GOT3 (cell line): ENCODE measurements at places on chromosomes 12 and 14.

DNA sequence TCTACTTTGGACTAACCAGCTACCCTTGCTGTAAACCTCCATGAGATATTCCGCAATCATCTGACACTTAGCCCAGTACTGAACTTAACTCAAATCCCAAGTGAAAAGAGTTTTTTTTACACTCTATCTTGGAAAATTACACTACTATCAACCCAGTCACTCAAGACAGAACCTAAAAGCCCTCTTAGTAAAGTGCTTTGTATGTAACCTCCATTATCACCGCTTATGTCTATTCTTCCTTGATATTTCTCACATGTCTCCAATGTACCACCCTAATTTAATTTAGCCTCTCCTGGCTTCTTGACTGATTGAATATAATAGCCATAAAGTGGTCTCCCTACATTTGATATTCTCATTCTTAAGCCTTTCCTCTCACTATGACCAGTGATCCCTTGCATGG is 168.8 kb upstream of the SYT1 start:
- DNase-seq: no peak

DNA sequence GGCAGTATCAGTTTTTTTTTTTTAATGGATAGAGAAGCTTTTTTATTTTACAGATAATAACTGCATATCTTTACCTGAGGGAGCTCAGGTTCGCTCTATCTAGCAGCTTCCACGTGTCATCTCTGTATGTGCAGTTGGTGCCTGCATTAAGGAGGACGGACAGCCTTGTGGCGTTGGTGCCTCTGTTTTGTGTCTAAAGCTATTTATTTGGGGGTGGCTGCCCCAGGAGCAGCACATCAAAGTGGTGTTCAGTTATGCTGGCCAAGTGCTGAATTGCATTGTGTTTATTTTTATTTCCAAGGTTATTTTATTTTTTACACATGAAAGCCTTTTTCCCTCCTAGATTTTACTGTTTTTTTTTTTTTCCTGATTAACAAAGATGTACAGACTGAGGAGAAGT is 59.7 kb downstream of the RASSF3 start:
- no peak for DNase-seq

GRCh38 chr12:42627151-42627550 is 37.6 kb upstream of the PRICKLE1 start:
- DNase-seq: no peak

DNA sequence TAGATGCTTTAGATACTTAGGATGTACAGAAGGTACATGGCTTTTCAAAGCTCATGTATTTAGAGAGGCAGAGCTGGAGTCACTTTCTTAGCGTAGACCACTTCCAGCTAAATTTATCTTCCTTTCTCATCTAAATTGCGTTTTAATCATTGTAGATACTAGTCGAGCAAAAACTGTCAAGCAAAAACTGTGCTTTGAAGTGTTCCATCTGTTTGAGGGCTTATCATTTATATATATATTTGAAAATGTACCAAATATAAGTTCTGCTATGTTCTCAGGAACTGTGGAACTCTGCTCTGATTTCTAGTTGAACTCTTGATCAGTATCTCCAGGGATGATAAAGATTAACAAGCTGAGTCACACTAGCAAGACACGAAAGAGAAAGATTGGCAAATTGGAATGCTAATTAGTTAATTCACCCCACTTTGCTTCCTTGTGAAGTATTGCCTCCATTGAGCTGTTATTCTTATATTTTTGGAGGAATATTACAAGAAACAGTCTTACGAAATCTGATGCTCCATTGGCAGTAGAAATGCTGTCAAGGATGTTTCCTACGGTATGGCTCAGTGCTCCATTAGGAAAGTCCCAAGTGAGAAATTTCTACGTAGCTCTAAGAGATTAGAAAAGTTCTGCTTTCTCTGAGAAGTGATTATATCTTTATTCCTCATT is 310.7 kb downstream of the AEBP2 start:
- DNase-seq: no peak

DNA sequence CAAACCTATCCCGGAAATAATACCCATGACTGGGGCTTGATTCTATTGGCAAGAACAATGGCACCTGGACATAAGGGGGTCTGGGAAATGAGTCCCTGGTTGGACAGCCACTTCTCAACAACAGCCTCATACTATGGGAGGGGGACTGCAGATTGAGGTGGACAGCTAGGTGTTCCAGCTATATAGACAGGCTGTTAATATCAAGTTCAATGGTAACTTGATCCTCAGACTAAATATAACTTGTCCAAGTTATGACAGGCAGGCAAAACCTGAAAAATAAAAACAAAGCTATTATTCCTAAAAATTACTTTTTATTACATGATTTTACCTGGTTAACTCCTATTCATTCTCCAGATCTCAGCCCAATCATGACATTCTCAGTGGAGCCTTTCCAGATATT is 267.3 kb downstream of the TTC8 start:
- DNase-seq: no peak

DNA sequence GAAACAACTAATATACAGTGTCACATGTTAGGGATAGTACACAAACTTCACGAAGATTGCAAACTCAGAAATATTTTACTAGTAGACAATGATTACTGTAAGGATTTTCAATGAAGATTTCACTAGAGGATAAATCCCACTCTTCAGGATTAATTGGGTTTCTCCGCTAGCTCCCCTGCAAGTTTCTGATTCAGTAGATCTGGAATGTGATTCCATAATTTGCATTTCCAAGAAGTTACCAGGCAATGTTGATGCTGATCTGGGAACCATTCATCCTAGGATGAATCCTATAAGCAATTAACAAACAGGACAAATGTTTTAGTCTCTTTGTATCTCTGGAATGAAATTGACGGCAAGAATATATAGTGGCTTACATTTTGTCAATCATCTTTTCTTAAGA is 272.4 kb downstream of the ALX1 start:
- no peak for DNase-seq

DNA sequence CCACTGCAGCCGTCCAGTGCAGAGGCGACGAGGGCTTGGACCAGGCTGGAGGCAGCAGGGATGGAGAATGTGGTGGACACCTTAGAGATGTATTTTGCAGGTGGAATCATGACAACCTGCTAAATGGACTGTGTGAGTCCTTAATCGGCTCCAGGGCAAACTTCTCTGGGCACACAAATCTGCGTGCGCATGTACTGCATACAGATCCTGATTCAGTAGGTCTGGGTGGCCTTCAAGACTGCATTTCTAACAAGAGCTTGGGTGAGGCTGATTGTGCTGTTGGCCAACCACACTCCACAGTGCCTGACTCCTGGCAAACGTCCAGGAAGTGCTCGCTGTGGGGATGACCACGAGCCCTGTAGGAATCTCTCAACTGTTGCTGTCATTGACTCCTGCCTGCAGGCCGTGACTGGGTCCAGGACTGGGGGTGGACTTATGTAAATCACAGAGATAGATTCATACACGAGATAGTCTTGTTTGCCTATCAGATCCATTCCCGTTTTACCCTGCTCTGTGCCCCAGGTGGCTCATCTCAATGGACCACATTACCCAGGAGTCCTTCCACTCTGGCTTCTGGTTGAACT is 27.2 kb downstream of the JDP2 start:
- DNase-seq: no peak

DNA sequence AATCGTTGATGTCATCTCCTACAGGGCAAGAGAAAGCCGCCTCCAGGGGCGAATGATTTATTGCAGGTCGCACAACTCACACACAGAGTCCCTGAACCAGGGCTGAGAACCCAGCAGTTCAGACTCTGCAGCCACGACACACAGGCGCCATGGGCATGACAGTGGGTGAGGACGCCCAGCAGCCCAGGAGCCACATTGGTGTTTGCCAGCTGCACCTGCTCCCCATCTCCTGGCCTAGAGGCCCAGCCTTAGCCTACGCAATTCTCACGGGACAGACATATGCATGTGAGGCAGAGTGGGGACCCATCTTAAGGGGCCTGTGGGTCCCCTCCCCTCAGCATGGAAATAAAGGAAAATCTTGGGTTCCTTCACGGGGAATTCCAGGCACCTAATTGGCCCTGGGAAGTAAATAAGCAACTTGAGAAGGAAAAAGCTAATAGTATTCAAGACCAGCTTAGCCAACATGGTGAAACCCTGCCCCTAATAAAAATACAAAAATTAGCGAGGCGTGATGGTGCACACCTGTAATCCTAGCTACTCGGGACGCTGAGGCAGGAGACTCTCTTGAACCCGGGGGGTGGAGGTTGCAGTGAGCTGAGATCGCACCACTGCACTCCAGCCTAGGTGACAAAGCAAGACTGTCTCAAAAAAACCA is 69.3 kb downstream of the RIMBP2 start:
- no peak for DNase-seq

DNA sequence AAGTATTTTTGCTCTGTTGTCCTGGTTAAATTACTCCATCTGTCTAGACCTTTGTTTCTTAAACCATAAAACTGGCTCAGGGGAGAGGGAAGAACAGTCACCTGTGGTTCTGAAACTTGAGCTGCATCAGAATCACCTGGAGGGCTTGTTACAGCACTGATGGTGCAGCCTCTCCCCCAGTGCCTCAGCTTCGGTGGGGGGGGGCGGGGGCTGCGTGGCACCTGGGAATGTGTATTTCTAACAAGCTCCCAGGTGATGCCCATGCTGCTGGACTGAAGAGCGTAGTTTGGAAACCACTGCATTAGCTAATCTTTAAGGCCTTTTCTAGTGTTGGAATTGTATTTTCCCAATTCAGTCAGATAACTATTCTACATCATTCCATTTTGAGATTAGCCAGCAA is 42.7 kb downstream of the GPHB5 start:
- DNase-seq: no peak

- no peak for DNase-seq
These were observed 7.1 kb downstream of the ETV6 start for GRCh38 chr12:11656550-11656949.

DNA sequence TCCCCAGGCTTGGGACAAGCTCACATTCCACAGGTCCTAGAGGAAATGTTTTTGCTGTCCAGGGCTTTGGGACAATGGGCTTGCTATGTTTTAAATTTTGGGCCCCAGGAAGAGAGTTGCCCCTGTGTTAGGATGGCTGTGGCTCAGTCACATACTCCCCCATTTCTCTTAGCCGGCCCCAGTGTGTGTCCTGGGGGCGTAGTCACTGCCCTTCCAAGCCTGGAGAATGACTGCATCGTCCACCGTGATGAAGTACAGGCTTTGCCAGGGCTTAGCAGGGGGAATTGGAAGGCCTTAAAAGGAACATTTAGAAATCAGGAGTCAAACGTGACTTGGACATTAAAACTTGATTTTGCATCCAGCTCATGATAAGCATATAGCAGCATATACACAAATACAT is 293.6 kb downstream of the CACNA1C start:
- no peak for DNase-seq

- no peak for DNase-seq
These were observed 14.3 kb upstream of the IFI27L2 start for GRCh38 chr14:94143711-94144110.

GRCh38 chr14:95254288-95254687 is 65.4 kb downstream of the CLMN start:
- no peak for DNase-seq

DNA sequence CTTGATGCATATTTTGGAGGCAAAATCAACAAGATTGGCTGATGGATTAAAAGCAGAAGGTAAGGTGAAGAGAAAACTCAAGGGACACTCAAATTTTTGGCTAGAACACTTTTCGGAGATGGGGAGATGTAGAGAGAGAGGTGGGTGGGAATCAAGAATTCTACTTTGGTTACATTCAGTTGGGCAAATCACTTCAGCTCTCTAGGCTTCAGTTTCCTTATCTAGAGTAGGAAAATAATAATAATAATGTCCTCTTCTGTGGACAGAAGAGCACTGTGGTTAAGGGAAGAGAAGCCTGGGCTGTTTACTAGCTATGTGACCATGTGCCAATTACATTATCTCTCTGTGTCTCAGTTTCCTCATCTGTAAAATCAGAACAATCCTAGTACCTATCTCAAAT is 23.4 kb upstream of the DHRS2 start:
- DNase-seq: no peak

DNA sequence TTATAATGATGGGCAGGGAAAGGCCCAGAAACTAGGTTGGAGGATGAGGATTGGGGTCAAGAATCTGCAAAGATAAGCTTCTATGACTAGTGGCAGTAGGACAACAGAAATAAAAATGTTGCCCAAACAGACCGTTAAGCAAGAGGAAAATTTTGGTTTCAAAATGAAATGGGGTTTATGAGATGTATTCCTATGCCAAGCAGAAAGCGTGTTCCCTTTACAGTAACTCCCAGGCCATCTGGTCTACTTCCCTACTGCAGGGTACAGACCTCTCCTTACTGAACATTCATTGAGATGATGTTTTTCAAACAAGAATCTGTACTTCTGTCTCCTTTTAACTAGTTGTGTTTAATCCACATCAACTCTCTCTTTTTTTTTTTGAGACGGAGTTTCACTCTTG is 20.4 kb upstream of the TMEM229B start:
- DNase-seq: no peak

- no peak for DNase-seq
These were observed 136.8 kb downstream of the SAMD4A start for GRCh38 chr14:54703724-54704123.

- DNase-seq: no peak
These were observed 78.1 kb downstream of the PELI2 start for GRCh38 chr14:56196274-56196673.

DNA sequence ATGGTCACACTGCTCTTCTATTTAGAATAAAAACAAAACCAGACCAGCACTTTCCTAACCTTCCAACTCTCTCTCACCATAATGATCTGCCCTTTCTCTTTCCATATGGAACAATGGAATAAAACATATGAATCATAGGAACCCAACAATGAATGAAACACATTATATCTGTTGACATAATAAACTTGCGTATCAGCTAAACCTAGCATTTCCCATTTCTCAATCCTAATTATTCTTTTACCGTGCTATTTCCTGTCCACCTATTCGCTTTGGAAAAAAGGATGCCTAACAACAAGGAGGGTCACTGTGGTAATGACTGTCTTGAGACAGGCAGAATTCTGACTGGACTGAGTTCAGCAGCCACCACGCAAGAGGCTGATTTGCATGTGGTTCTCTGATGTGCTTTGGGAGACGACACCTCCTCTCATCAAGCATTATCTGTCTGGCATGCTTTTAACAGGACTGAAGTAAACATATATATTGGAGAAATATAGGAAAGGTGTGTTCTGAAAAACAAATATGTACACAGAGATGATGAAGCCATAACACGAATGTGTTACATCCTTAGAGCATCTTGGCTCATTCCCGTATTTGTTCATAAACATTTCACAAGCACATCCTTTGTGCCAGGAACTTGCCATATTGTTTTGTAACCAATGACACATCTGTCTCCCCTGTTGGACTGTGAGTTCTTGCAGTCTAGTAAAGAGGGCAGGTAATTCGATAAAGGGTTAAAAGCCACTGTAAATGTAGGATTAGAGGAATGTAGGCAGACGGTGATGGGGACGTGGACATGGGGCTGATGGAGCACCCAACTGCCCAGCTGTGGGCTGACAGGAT is 87.7 kb downstream of the PTPRB start:
- DNase-seq: no peak

DNA sequence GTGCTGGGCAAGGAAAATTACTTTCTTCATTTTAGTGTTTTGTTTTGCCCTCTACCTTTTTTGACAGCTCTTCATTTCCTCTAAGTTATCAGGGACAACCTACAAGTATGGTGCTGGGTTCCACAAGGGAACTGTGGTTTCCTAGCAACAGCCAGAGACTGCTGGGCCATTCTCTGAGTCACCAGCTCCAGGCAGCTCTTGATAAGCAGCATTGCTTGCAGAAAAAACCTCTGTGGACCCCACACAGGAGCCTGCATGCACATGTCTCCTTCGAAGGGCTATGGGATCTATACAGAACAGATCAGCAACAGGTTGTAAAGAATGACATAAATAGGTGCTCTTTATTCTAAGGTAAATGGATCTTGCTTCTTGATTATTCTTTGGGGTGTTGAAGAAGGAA is 81.0 kb upstream of the CCDC196 start:
- DNase-seq: no peak
